ENCODE measurements at places on chromosomes 3 and 15.
A peak's percentile ranks its signal among the peaks of the same experiment; 100 is the strongest.

DNA sequence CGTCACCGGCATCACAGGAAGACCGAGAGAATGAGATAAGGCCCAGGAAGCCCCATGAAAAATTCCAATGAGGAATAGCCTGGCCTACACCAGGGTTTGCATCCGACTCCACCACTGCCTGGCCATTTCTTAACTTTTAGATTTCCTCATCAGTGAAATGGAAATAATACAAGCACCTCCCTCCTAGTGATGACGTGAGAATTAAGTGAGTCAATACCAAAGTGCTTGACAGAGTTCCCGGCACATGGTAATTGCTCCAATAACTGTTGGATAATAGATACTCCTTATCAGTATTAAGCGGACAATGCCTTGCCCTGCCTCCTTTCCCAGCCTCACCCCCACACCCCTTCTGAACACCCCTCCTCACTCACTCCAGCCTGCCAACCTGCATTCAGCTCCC, 105.4 kb downstream of the TLE3 start:
- no peaks in the 10 kb centered on the region for H3K27me3 ChIP-seq
- H3K27ac ChIP-seq, result peak overlapping the region; percentile 52
- no peak for ATAC-seq
- no peak overlapping the region for H3K4me3 ChIP-seq
- peaks cover 79% of the 10 kb centered on the region for H3K4me1 ChIP-seq

DNA sequence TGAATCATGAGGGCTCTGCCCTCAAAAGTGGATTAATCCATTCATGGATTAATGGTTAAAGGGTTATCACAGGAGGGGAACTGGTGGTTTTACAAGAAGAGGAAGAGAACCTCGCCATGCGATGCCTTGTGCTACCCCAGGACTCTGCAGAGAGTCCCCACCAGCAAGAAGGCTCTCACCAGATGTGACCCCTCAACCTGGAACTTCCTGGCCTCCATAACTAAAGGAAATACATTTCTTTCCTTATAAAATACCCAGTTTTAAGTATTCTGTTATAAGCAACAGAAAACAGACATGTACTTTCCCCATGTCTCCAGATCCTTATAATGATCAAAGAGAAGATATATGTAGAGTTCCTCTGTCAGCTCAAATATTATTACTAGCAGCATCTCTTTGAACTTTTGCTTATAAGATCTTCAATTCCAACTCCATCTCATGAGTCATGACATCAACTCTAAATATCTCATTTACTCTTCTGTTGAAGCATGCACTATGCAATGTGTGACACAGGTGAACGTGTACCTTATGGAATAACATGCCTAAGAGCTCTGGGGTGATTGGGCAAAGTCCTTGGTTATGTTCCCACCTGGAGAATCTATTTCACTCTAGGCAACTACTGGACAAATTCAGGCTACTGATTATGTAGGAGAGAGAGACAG, 37.5 kb upstream of the ZBTB38 start:
- no peaks in the 10 kb centered on the region for H3K27me3 ChIP-seq
- peaks cover 53% of the 10 kb centered on the region for H3K4me1 ChIP-seq
- peak; percentile 13 for ATAC-seq
- peaks cover 6% of the 10 kb centered on the region for H3K36me3 ChIP-seq

DNA sequence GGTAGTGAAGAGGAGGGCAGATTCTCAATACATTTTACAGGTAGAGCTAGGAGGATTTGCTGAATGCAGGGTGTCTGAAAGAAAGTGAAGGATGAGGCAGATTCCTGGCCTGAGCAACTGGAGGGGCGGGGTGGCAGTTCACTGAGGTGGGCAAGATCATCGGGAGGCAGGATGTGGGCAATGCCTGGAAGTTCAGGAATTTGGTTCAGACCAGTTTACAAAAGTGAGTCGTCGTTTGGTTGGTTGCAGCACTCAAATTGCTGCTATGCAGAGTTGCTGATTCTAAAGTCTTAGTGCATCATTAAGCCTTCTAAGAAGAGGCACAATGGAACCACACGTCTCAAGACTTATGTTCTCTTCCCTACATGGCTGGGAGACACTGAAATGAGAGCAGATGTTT, 134.0 kb downstream of the MFSD1 start:
- no peaks in the 10 kb centered on the region for H3K4me1 ChIP-seq
- H3K4me3 ChIP-seq, result no peak overlapping the region
- H3K27me3 ChIP-seq, result peaks cover 9% of the 10 kb centered on the region
- no peak overlapping the region for H3K27ac ChIP-seq

GRCh38 chr3:16841904-16842271, 42.9 kb upstream of the PLCL2 start:
- H3K36me3 ChIP-seq, result no peaks in the 10 kb centered on the region
- peaks cover 64% of the 10 kb centered on the region for H3K4me1 ChIP-seq
- H3K27me3 ChIP-seq, result no peaks in the 10 kb centered on the region
- peak; percentile 80 for ATAC-seq
- peak overlapping the region; percentile 98 for H3K27ac ChIP-seq

- H3K4me1 ChIP-seq, result peaks cover 44% of the 10 kb centered on the region
- ATAC-seq, result no peak
- no peaks in the 10 kb centered on the region for H3K27me3 ChIP-seq
- H3K27ac ChIP-seq, result peak overlapping the region; percentile 22
- H3K4me3 ChIP-seq, result no peak overlapping the region
Observed at GRCh38 chr3:104555728-104556127, 811.0 kb upstream of the ALCAM start.

DNA sequence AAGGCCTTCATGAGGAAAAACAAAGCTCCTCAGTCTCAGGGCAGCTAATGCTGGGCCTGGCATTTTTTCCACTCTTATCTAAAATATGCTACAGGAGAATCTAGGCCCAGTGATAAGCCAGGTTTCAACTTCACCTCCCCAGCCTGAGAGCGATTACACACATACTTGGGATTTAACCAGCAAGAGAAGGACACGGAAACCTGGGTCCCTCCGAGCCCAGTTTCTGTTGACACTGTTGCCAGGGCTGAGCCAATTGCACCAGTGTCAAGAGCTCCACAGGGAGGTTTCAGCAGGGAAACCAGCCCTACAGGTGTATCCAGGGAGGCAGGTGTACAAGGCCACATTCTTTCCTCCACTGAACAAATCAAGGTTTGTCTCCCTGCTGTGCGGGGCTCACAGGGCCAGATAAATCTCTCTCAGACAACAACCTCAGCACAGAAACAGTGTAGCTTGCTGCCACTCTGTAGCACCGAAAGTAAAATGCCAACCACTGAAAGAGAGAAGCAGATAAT, 85.4 kb downstream of the MAGI1 start:
- H3K27ac ChIP-seq, result no peak overlapping the region
- no peaks in the 10 kb centered on the region for H3K36me3 ChIP-seq
- H3K27me3 ChIP-seq, result no peaks in the 10 kb centered on the region
- ATAC-seq, result no peak
- no peaks in the 10 kb centered on the region for H3K4me1 ChIP-seq
- no peak overlapping the region for H3K4me3 ChIP-seq

- no peaks in the 10 kb centered on the region for H3K36me3 ChIP-seq
- H3K4me1 ChIP-seq, result peaks cover 42% of the 10 kb centered on the region
- peak overlapping the region; percentile 92 for H3K27ac ChIP-seq
- peak; percentile 47 for ATAC-seq
- no peaks in the 10 kb centered on the region for H3K27me3 ChIP-seq
Observed at GRCh38 chr3:52983828-52984227, 62.0 kb downstream of the SFMBT1 start.

DNA sequence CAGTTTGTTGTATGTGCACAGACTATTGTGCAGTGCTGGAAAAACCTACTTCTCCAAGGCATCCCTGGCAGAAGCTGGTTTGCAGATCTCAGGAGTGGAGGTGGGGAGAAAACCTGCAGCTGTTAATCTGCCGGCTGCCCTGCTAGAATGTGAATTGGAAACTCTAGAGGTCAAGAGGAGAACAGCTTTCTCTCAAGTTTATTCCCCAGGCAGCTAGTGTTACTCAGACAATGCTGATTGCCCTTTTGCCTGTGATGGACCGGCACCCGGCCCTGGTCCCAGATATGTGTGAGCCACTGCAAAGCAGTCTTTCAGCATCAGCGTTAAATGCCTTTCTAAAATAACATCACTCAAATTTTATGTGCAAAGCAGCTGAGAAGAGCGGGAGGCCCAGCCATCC, 129.7 kb upstream of the TPM1 start:
- peaks cover 29% of the 10 kb centered on the region for H3K27me3 ChIP-seq
- H3K27ac ChIP-seq, result no peak overlapping the region
- H3K36me3 ChIP-seq, result no peaks in the 10 kb centered on the region
- H3K4me1 ChIP-seq, result no peaks in the 10 kb centered on the region
- no peak for ATAC-seq

- no peaks in the 10 kb centered on the region for H3K27me3 ChIP-seq
- no peak for ATAC-seq
- H3K36me3 ChIP-seq, result no peaks in the 10 kb centered on the region
- no peak overlapping the region for H3K4me3 ChIP-seq
- H3K4me1 ChIP-seq, result no peaks in the 10 kb centered on the region
Observed at GRCh38 chr15:66629817-66630576, 64.2 kb upstream of the LCTL start.

GRCh38 chr15:43194795-43195194, 9.6 kb downstream of the CCNDBP1 start:
- H3K4me3 ChIP-seq, result no peak overlapping the region
- ATAC-seq, result no peak

GRCh38 chr3:52827866-52828376, 2.6 kb downstream of the ITIH4 start:
- H3K27ac ChIP-seq, result no peak overlapping the region
- no peaks in the 10 kb centered on the region for H3K4me1 ChIP-seq
- no peak overlapping the region for H3K4me3 ChIP-seq
- no peaks in the 10 kb centered on the region for H3K27me3 ChIP-seq

DNA sequence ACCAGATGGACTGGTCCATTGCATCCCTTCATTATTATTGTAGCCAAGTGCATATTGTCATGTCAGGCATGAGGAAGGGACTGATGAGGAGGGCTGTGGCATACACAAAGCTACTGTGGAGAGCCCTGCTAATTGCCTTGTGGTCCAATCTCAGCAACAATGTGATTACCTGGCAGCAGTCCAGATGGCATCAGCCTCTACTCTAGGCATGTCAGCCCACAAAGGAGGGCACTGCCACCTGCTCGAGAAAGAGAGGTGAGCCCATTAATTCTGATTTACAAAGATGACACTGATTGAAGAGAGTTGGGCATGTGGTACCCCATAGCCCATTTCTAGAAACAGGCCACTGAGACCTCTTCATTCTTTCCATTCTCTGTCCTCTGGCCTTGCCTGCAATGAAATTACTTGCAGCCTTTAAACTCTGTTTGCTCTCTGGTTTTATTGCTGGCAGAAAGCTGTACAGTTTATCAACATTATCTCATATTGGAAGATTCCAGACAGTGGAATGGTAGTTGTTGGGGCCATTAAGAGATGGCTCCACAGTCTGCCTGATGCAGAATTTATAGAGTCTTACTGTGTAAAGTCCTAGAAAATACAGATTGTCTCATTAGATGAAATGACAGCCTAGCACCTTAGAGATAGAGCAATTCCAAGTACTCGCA, 307.7 kb downstream of the ARPP21 start:
- H3K4me1 ChIP-seq, result no peaks in the 10 kb centered on the region
- H3K27me3 ChIP-seq, result no peaks in the 10 kb centered on the region
- no peaks in the 10 kb centered on the region for H3K36me3 ChIP-seq

GRCh38 chr15:40928821-40929659, at the start of gene DLL4:
Gene DLL4, plus strand, starts transcription at chr15:40929340. Its CDS starts 329 bp downstream, at chr15:40929669.
- H3K27me3 ChIP-seq, result peaks cover 85% of the 10 kb centered on the region
- H3K4me1 ChIP-seq, result peaks cover 52% of the 10 kb centered on the region
- peak; percentile 31 for ATAC-seq
- no peak within 1 kb of the TSS for H3K27ac ChIP-seq
- H3K4me3 ChIP-seq, result peak within 1 kb of the TSS; percentile 75
- H3K36me3 ChIP-seq, result no peaks in the 10 kb centered on the region

- peaks cover 71% of the 10 kb centered on the region for H3K27me3 ChIP-seq
- H3K4me1 ChIP-seq, result no peaks in the 10 kb centered on the region
- H3K27ac ChIP-seq, result no peak overlapping the region
- no peak for ATAC-seq
Observed at GRCh38 chr3:127211118-127212060, 18.5 kb downstream of the PRR23E start.

DNA sequence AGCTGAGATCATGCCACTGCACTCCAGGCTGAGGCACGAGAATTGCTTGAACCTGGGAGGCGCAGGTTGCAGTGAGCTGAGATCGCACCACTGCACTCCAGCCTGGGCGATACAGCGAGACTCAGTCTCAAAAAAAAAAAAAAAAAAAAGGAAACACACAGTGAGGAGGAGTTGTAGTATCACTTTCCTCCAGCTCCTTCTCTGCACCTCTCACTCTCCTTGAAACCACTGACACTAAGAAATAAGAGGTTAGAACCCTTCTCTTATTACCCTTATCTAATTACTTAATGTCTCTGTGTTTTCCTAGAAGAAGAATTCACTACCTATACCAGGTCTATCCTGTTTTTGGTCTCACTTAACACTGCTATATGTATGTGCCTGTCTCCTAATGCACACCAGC, 31.7 kb downstream of the RAB27A start:
- no peak overlapping the region for H3K4me3 ChIP-seq
- peaks cover 52% of the 10 kb centered on the region for H3K4me1 ChIP-seq
- H3K27me3 ChIP-seq, result no peaks in the 10 kb centered on the region
- ATAC-seq, result no peak
- H3K27ac ChIP-seq, result peak overlapping the region; percentile 6

DNA sequence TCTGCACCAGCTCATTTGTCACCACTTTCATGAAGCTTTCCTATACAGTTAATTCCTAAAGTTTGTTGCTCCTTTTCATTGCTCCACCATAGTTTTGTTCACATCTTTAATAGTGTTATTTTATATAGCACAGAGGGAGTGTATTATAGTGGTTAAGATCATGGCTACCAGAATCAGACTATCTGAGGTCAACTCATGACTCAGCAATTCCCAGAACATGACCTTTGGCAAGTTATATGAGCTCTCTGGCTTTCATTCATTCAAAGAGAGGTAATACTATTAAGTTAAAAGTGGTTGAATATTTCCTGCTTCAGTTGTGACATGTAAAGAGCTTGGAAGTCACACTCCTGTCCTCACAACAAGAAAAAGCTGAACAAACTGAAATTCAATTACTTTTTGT, 1073.5 kb downstream of the NAALADL2 start:
- H3K27ac ChIP-seq, result no peak overlapping the region
- no peak overlapping the region for H3K4me3 ChIP-seq
- no peaks in the 10 kb centered on the region for H3K27me3 ChIP-seq
- H3K36me3 ChIP-seq, result no peaks in the 10 kb centered on the region
- no peak for ATAC-seq

GRCh38 chr3:13139471-13140065, 66.3 kb upstream of the IQSEC1 start:
- H3K4me3 ChIP-seq, result no peak overlapping the region
- H3K27ac ChIP-seq, result no peak overlapping the region
- no peaks in the 10 kb centered on the region for H3K36me3 ChIP-seq
- no peaks in the 10 kb centered on the region for H3K4me1 ChIP-seq

DNA sequence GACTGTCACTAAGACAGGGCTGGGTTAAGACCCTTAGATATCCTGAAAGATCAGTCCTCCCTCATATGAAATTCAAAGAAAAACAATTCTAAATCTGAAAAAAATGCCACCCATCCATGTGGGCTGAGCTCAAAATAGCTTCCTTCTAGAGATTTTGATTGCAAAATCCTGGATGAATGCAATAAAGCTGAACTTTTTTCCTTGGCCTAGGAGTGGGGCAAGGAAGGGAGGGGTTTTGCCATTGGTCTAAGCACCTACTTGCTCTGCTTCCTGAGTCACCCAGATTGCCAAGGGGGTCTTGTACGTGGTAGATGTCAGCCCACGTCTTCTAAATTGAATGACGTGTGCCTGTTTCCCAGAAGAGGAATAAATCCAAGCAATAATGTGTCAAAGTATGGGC, 15.3 kb upstream of the SMAD3 start:
- H3K27me3 ChIP-seq, result no peaks in the 10 kb centered on the region
- no peak for ATAC-seq
- peaks cover 38% of the 10 kb centered on the region for H3K4me1 ChIP-seq
- H3K27ac ChIP-seq, result peak overlapping the region; percentile 60
- H3K36me3 ChIP-seq, result no peaks in the 10 kb centered on the region

All from stimulated activated memory B cell treated with anti-CD40 and anti-IgM and Interleukin-4, amounts not matched to agents 10 μg/mL and 1 μg/mL and 100 μg/mL, for 72 hours (primary cell).